ENCODE measurements at places on chromosomes 5 and 9. TPM values are rescaled to one million over a fixed set of nuclear protein-coding genes. Genes with fewer than 3 reads are reported as not detected.

The HRCT1 gene
- 4.6 TPM for total RNA-seq

The PAIP2 gene
- 56.7 TPM for total RNA-seq

The GHR gene
- total RNA-seq: 2.4 TPM

The DNAI1 gene
- not detected for total RNA-seq

The PIP5KL1 gene
- 0.29 TPM for total RNA-seq

The DEPDC1B gene
- total RNA-seq: 7.2 TPM

The GBGT1 gene
- 36.9 TPM for total RNA-seq

The ACTBL2 gene
- not detected for total RNA-seq

The PITX1 gene
- total RNA-seq: 0.10 TPM

The SPINK6 gene
- total RNA-seq: not detected

The RNF208 gene
- total RNA-seq: 0.19 TPM
